ENCODE measurements at places on chromosomes 5 and 9. TPM values are rescaled to one million over a fixed set of nuclear protein-coding genes. Genes with fewer than 3 reads are reported as not detected.

DNA sequence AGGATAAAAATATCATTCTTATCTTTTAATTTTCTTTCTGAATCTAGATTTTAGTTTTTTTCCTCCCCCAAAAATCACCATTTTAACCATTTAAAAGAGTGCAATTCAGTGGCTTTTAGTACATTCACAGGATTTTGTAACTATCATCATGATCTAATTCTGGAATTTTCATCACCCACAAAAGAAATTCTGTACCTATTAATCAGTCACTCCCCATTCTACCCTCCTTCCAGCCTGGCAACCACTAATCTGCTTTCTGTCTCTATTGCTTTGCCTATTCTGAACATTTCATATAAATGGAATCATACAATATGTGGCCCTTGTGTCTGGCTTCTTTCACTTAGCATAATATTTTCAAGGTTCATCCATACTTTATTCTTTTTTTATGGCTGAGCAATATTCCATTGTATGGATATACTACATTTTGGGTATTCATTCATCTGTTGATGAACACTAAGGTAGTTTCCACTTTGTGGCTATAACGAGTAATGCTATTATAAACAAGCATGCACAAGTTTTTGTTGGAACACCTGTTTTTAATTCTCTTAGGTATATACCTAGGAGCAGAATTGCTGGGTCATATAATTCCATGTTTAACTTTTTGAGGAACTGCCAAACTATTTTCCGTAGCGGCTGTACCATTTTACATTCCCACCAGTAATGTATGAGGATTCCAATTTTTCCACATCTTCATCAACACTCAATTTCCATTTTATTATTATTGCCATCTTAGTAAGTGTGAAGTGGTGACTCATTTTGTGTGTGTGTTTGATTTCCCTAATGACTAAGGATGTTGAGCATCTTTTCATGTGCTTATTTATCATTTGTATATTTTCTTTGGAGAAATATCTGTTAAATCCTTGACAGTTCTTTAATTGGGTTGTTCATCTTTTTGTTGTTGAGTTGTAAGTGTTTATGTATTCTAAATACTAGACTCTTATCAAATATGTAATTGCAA, 340.3 kb downstream of the CWC27 start:
- H3K4me3 ChIP-seq, result no peak overlapping the region
- H3K4me1 ChIP-seq, result peaks cover 16% of the 10 kb centered on the region
- H3K36me3 ChIP-seq, result no peaks in the 10 kb centered on the region
- DNase-seq, result no peak
- no peak overlapping the region for H3K27ac ChIP-seq
- no peaks in the 10 kb centered on the region for H3K27me3 ChIP-seq

DNA sequence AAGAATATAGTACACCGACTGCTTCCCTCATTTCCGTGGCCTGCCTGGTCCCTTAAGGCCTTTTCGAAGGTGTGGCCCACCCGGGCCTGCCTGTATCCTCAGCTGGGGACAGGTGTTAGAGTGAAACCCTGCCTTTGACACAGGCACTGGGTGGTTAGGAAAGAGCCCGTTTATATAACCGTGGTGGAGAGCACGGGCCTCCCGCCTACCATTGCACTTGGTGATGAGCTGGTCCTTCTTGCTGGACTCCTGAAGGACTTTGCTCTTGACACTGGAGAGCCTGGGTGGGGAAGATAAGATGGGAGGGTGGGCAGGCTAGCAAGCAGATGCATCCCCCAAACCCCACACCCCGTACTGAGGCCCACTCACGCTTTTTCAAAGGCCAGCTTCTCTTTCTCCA, 2.3 kb downstream of the SPATA24 start:
- no peak for DNase-seq
- H3K4me3 ChIP-seq, result peak overlapping the region; percentile 26
- H3K36me3 ChIP-seq, result peaks cover 4% of the 10 kb centered on the region
- H3K4me1 ChIP-seq, result peaks cover 31% of the 10 kb centered on the region
- no peak overlapping the region for H3K27ac ChIP-seq
- H3K27me3 ChIP-seq, result no peaks in the 10 kb centered on the region

The RFESD gene
- total RNA-seq, result 5.6 TPM

- no peak for DNase-seq
- H3K4me3 ChIP-seq, result no peak overlapping the region
- peak overlapping the region; percentile 11 for H3K27ac ChIP-seq
Observed at GRCh38 chr5:32394981-32395380, 49.6 kb downstream of the ZFR start.

DNA sequence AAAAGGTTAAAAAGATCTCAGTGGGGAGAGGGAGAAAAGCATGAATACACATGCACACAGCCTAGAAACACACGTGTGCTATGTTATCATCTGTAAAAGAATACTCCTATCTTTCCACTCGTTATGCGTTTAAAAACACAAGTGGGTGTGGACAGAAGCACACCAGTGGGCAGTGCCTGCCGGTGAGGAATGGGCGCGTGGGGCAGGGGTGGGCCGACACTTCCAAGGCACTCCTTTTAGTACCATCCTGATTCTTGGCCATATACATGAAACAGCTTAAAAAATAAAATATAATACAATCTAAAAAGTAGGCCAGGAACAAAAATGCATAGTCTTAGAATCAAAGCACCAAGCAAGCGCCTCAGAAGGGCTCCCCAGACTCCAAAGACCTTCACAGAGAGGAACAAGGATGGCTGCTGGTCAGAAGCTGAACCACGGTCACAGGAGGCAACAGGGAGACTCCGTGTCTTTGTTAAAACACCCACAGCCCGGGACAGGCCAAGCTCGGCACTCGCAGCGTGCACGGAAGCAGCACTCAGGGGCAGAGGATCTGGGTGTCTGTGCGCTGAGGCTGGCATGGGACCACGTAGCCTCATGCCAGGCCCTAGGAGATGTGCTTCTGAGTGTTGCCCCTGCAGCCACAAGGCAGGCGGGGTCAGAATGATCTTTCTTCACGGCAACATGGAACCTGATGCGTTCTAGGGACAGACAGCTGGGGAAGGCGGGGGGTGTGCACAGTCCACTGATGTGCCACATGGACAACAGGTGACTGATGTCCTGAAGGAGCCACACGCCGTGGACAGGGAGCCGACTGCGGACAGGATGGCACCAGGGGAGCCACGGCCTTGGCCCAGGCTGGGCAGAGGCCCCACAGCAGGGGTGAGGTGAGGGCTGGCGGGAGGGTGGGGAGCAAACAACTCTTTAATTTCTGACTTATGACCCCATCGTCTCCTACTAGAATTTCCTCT, 15.9 kb downstream of the BRD9 start:
- peaks cover 6% of the 10 kb centered on the region for H3K4me1 ChIP-seq
- H3K4me3 ChIP-seq, result no peak overlapping the region
- H3K27me3 ChIP-seq, result no peaks in the 10 kb centered on the region
- no peak for DNase-seq
- no peak overlapping the region for H3K27ac ChIP-seq
- peaks cover 21% of the 10 kb centered on the region for H3K36me3 ChIP-seq

The PTGES gene
- total RNA-seq, result not detected

DNA sequence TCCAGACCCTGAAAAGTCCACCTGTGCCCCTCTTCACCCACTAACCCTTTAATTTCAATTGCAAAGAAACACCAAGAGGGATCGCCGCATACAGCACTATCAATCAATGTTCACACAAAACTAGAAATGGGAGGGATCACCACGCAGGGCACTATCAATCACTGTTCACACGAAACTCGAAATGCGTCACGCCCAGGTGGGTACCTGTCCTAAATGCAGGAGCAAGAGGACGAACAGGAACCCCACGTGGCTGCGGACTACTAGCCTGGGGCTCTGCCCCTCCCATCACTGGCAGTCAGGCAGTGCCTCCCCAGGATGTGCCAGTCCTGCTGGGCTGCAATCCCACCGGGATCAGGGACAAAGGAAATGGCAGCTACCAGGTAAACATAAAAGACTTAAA, 28.2 kb downstream of the RASGEF1C start:
- H3K27me3 ChIP-seq, result peaks cover 27% of the 10 kb centered on the region
- peaks cover 4% of the 10 kb centered on the region for H3K4me1 ChIP-seq
- no peak for DNase-seq
- H3K27ac ChIP-seq, result no peak overlapping the region
- H3K4me3 ChIP-seq, result no peak overlapping the region

GRCh38 chr5:82355496-82355895, 77.3 kb upstream of the RPS23 start:
- DNase-seq, result no peak
- H3K4me3 ChIP-seq, result no peak overlapping the region
- H3K4me1 ChIP-seq, result peaks cover 13% of the 10 kb centered on the region
- H3K27ac ChIP-seq, result no peak overlapping the region
- no peaks in the 10 kb centered on the region for H3K36me3 ChIP-seq

The GBGT1 gene
- total RNA-seq, result 4.1 TPM

DNA sequence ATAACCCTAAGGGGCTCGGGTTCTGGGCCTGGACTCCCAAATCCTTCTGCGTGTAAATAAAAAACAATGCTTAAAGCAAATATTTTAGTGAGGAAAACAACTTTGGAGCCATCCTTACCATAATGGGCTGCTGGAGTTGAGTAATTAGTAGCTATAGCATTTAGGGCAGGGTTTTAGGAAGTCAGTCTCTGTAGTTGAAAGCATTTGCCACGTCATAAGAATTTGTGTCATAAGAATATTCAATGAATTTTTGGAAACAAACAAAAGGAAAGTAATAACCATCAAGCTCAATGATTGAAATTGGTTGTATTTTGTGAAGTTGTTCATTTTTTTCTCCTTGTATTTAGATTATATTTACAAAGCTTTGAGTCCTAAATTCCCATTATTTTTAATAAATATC, 114.8 kb upstream of the ELL2 start:
- H3K4me3 ChIP-seq, result no peak overlapping the region
- H3K36me3 ChIP-seq, result no peaks in the 10 kb centered on the region
- H3K4me1 ChIP-seq, result no peaks in the 10 kb centered on the region
- peaks cover 10% of the 10 kb centered on the region for H3K27me3 ChIP-seq
- H3K27ac ChIP-seq, result no peak overlapping the region

The OMD gene
- not detected for total RNA-seq

The GALNT12 gene
- total RNA-seq, result 9.3 TPM

- H3K27ac ChIP-seq, result no peak overlapping the region
- H3K36me3 ChIP-seq, result no peaks in the 10 kb centered on the region
- H3K27me3 ChIP-seq, result peaks cover 12% of the 10 kb centered on the region
- no peaks in the 10 kb centered on the region for H3K4me1 ChIP-seq
Observed at GRCh38 chr5:180330270-180330648, 22.9 kb downstream of the GFPT2 start.

The FOXD1 gene
- not detected for total RNA-seq

DNA sequence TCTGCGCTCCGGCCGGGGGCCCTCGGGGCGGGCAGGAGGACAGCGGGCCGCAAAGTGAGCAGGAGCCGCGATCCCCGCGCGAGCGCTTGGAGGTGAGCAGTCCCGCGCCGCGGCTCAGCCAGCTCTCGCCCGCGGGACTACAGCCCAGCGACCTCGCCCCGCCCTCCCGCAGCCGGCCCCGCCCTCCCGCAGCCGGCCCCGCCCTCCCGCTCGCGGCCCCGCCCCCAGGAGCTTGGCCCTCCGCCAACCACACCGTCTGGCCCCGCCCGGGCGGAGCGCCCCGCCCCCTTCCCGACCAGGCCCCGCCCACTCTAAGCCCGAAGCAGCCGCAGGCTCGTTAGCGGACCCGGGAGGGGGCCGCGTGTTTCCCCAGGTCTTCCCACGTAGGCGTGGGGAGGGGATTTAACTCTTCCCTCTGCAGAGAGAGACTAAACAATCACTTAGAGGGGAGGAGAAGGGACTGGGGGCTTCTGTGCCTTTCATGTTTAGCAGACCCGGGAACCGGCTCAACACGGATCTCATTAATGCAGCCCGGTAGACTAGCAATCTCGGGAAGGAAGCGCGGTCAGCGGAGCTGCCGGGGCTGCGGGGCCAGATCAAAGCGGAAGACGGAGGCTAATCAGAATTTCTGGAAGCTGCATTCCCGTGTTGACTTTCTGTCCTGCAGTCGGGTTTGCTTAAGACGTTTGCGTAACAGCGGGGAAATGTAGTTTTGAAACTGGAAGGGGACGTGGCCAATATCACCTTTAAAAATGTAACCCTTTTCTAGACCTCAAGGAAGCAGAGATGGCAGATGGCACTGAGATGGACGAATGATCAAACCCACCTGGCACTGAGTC, at the start of gene MYO10:
Gene MYO10 (minus strand): TSS at position 139 of the 839 bp plus-strand sequence. CDS start 480 bp downstream, outside the sequence.
- peaks cover 6% of the 10 kb centered on the region for H3K4me1 ChIP-seq
- H3K36me3 ChIP-seq, result peaks cover 14% of the 10 kb centered on the region
- peak within 1 kb of the TSS; percentile 56 for H3K27ac ChIP-seq

DNA sequence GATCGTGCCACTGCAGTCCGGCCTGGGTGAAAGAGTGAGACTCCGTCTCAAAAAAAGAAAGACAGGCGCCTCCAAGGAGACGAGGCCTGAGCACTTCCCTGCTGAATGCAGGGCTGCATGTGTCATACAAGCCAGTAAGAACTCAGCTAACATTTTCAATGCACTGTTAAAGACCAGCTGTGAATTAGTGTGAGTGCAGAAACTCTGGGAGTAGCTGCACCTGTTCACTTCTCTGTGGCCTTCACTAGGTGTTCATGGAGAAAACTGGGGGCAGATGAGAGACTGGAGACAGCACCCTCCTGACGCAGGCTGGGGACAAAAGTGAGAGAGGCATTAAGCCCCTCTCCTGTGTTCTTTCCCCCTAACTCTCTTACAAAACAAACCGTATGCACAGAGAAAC, 41.8 kb downstream of the FBXO10 start:
- DNase-seq, result no peak
- no peak overlapping the region for H3K4me3 ChIP-seq
- no peaks in the 10 kb centered on the region for H3K4me1 ChIP-seq
- no peaks in the 10 kb centered on the region for H3K27me3 ChIP-seq
- no peak overlapping the region for H3K27ac ChIP-seq

GRCh38 chr9:73162987-73163768, 11.5 kb downstream of the ANXA1 start:
- H3K4me3 ChIP-seq, result no peak overlapping the region
- H3K4me1 ChIP-seq, result peaks cover 18% of the 10 kb centered on the region
- peaks cover 62% of the 10 kb centered on the region for H3K36me3 ChIP-seq
- peak overlapping the region; percentile 64 for H3K27ac ChIP-seq
- H3K27me3 ChIP-seq, result no peaks in the 10 kb centered on the region

The DBH gene
- not detected for total RNA-seq

The CDH9 gene
- not detected for total RNA-seq

- peaks cover 3% of the 10 kb centered on the region for H3K27me3 ChIP-seq
- H3K4me1 ChIP-seq, result peaks cover 9% of the 10 kb centered on the region
- no peaks in the 10 kb centered on the region for H3K36me3 ChIP-seq
- no peak for DNase-seq
Observed at GRCh38 chr9:129669141-129669718, 3.8 kb downstream of the PRRX2 start.

GRCh38 chr5:171633776-171634470, 151.7 kb upstream of the SMIM23 start:
- DNase-seq, result no peak
- no peak overlapping the region for H3K4me3 ChIP-seq
- no peaks in the 10 kb centered on the region for H3K36me3 ChIP-seq
- no peak overlapping the region for H3K27ac ChIP-seq
- no peaks in the 10 kb centered on the region for H3K4me1 ChIP-seq

The KCNN2 gene
- total RNA-seq, result not detected

The CENPK gene
- total RNA-seq, result 69.5 TPM

Measured in naive thymus-derived CD8-positive, alpha-beta T cell (primary cell).